ENCODE measurements at places on chromosomes 3 and 15. TPM values are rescaled to one million over a fixed set of nuclear protein-coding genes. Genes with fewer than 3 reads are reported as not detected.

GRCh38 chr3:28924744-28925360 is 356.0 kb upstream of the RBMS3 start:
- no peak for DNase-seq

Gene IL17RB
- not detected for polyA plus RNA-seq

Gene KBTBD13
- 2.9 TPM for polyA plus RNA-seq

Gene TEX55
- not detected for polyA plus RNA-seq

Gene KLHL40
- polyA plus RNA-seq: 35.7 TPM
